NCI-H1930 (cell line): ENCODE measurements at places on chromosomes 4 and X.

DNA sequence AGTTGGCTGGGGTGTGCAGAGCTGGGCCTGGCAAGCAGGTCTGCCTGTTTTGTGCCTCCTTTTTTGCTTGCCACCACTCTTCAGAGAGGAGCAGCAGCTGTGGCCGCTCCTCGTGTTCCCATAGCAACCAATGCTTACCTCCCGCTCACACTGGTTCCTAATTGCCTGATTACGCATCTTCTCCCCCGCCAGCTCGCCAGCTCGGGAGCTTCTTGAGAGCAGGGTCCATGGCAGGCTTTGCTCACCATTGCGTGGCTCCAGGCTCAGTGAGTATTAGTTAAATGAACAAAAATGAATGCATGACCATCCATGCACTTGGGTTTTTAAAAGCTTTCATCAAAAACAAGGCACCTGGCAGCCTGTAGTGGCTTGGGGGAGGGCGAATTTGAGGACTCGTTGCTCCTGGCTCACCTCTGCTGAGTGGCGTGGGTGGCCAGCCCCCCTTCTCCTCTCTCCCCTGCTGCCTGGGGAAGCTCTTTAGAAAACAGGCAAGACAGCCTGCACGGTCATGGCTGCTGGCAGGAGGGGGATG is 14.2 kb upstream of the PJA1 start:
- peak; percentile 5 for DNase-seq

GRCh38 chrX:71809886-71810285 is 46.7 kb downstream of the CXorf49B start:
- no peak for DNase-seq

DNA sequence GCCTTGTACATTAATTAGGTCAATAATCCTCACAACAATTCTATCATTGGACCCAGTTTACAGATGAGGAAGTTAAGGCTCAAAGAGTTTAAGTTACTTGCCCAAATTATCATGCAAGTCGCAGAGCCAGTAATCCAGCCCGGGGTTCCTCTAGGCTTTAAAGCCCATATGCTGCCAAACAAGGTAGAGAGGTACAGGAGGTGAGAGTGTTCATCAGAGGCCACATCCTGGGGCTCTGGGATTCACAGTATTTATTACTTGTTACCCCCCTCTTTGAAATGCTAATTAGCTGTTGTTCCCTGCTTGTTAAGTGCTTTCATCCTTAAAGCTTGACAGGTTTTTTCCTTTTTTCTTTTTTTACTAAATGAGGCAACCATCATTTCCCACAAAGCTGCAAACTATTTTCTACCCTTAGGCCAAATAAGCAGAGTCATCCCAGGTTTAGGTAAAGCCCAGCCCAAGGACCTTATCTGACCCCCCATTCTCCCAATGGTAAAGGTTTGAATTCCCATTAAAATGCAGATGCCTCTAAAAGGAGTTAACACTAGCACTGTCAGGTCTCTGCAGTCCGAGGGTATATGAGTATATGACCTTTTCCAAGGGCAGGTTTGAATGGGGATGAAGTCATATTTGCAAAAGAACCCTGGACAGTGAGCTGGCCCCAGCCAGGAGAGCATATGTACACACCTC is 150.3 kb downstream of the SOX3 start:
- no peak for DNase-seq

DNA sequence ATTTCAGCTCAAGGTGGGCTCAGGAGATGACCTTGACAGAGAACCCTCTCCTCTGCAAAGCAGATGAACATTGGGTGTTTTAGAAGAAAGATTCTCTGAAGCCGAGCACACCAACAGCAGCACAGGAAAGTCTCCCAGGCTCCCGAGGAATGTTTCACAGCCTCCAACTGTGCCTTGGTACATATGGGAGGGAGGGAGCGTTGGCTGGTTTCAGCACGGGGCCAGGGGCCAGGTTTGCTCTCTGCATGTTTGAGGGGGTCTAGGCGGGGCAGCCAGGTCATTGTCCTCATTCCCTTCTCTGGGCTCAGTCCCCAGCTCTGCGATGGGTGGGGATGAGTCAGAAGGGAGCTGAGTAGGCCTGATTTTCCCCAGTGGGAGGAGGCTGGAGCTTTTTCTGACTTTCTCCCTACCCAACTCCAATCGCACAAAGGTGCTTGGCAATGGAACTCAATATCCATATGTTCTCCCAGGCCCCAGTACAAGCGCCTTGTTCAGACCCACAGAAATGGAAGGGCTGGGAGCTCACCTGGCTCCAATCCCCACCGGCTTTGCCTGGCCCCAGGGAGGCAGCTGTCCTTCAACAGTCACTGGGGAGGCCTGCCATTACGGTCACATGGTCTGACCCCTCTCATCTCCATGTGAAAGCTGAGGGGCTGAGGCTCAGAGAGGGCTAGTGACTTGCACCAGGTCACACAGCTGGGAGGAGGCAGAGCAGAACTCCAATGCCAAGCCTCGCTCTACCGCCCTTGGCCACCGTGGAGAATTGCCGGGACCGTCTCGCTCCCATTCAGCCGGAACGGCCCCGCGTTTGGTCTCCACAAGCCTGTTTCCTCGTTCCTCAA is 108.4 kb upstream of the AFAP1 start:
- DNase-seq = no peak

GRCh38 chrX:19761554-19762295 is 125.7 kb downstream of the SH3KBP1 start:
- DNase-seq = no peak

DNA sequence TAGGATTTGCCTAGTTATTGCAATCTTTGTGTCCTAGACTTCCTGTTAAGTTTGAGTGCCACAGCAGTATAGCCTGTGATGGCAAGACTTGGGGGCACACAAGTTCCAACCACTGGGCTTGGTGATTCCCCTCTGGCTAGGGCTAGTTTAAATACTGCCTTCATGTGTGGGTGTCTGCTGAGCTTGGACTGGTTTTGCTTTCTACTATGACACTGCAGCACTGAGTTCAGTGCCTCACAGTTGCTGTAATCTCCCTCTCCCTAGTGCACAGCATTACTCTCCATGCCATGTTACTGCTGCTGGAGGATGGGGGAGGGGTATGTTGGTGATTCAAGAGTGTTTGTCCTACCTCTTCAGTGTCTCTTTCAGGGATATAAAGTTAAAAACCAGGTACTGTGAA is 379.6 kb downstream of the IL15 start:
- no peak for DNase-seq

GRCh38 chrX:133746593-133746992 is 238.8 kb downstream of the GPC3 start:
- no peak for DNase-seq

GRCh38 chr4:76278583-76278982 is 27.1 kb downstream of the FAM47E start:
- no peak for DNase-seq

DNA sequence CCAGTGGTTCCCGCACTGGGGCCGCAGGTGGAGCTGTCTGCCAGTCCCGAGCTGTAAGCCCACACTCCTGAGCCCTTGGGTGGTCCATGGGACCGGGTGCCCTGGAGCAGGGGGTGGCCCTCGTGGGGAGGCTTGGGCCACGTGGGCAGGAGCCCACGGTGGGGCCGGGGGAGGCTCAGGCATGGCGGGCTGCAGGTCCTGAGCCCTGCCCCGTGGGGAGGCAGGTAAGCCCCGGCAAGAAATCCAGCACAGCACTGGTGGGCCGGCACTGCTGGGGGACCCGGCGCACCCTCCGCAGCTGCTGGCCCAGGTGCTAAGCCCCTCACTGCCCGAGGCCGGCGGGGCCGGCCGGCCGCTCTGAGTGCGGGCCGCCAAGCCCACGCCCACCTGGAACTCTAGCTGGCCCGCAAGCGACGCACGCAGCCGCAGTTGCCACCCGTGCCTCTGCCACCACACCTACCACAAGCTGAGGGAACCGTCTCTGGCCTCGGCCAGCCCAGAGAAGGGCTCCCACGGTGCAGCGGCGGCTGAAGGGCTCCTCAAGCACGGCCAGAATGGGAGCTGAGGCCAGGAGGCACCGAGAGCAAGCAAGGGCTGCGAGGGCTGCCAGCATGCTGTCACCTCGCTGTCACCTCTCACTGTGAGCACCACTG is 2.0 kb upstream of the METAP1 start:
- DNase-seq = no peak

GRCh38 chr4:107148904-107149303 is 112.8 kb upstream of the DKK2 start:
- no peak for DNase-seq

DNA sequence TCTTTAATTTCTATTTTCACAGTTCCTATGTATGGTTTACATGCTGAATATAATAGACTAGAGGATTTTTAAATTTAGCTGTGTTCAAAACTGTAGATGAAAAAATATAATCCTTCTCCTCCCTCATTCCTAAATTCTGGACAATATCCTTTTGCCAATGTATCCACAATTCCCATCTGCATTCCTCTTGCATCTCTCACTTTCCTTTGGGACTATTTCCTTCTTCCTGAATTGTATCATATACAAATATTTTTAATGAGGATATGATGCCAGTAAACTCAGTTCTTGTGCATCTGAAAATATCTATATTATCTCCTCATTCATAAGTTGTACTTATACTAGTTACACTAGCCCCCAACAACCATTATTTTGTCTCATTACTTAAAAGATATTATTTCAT is 46.7 kb downstream of the DDX60L start:
- no peak for DNase-seq

- peak; percentile 21 for DNase-seq
These were observed 98.2 kb upstream of the PRKX start for GRCh38 chrX:3811331-3812311.

GRCh38 chr4:133316909-133317308 is 167.8 kb downstream of the PCDH10 start:
- DNase-seq = no peak

DNA sequence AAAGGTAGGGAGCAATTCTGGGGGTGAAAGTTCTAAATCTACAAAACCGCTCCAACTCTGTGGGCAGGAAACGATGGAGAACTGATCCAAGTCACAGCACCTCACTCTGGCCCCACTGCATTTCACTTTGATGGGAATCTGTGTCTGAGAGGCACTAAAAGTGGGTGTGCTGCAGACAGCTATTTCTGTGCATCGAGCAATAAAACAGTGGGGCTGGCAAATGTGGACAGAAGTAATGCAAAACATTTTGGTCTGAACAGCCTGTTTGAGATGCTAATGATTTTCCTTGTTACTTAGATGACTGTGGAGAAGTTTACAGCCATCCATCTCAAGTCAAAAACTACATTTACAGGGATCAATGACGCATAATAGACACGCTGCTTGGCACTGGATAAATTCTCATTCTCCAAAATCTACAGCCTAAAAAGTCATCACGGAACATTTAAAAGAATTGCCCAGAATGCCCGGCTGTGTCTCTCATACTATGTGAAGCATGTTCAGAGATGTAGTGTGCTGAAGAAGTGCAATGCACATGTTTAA is 1671.6 kb upstream of the TENM3 start:
- no peak for DNase-seq

DNA sequence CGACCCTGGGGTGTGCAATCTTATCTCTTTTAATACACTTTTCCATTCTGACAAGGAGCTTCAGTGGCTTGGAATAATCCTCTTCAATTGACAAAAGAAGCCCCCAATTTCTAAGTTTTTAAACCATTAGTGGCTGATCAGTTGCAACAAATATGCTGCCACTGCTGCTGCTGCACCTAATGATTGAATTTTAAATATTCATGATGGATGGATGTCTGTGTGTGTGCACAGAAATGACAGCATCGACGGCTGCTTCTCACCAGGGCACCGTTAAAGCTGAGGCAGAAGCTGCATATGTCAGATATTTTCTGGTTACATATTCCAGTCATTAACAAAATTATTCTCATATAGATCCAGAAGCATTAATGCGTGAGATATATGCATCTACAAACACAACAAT is 182.4 kb downstream of the MGST2 start:
- no peak for DNase-seq

GRCh38 chrX:115650449-115650848 is 89.5 kb downstream of the PLS3 start:
- no peak for DNase-seq

DNA sequence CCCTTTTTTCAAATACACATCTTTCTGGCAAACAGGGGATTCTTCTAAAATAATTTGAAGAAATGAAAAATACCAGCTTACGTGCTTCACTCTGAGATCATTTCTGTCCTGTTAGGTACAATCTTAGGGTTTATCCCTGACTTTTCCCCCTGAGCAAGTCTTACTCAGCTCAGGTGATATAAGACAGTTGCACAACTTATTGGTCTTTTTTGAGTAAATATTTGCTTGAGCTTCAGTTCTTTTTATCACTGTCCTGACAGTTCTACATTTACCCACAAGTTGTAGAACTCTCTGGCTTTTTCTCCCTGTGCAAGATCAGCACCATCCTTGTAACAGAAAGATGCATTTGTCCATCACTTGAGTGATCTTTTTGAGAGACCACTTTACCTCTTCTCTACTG is 84.9 kb downstream of the MID1IP1 start:
- no peak for DNase-seq

DNA sequence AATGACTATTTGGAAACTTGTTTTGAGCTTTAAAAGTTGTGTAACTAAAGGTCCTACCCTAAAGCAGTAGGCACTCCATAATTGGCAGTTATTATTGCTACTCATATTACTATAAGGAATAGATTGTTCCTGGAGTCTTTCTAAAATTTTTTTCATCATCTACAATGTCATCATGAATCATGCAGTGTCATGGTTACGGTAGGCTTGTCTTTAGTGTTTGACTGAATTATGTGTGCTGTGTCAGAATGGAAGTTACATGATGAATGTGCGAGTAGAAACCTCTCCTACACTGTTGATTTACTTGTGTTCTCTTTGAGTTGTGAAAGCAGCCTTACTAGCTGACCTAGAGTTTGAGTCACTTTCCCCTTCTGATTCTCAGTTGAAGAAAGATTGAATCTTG is 1099.9 kb downstream of the RAPGEF2 start:
- DNase-seq = no peak

DNA sequence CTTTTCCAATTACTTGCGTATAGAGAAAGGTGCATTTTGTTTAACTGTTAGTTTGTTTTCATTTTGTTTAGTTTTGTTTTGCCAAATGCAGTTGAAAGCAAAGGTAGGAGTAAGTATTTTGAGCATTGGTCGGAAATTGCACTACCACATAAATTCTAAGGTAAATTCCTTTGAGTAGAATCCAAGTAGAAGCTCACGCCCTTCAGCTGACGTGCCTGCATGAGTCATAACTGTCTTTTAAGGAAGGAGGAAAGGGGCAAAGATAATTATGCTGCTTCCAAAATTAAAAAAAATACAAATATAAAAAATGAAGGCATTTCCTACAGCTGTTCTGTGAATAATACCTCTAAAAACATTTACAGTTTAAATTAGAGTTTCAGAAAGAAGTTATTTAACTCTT is 110.2 kb upstream of the MYOZ2 start:
- DNase-seq = no peak
